ENCODE measurements at places on chromosomes 2 and 18. TPM values are rescaled to one million over a fixed set of nuclear protein-coding genes. Genes with fewer than 3 reads are reported as not detected.

The GPR45 gene
- not detected for total RNA-seq

The TGFA gene
- total RNA-seq, result 0.24 TPM

The XRCC5 gene
- 265 TPM for total RNA-seq

The CRYGD gene
- not detected for total RNA-seq

The INHBB gene
- total RNA-seq, result 1.2 TPM

The TDRD15 gene
- not detected for total RNA-seq

The RAB17 gene
- not detected for total RNA-seq

The LRRFIP1 gene
- total RNA-seq, result 101 TPM

The CTDSP1 gene
- 74.9 TPM for total RNA-seq

The HTR2B gene
- 0.09 TPM for total RNA-seq

The KCNK3 gene
- not detected for total RNA-seq

The C18orf54 gene
- total RNA-seq, result 5.4 TPM

The SCN3A gene
- total RNA-seq, result 1.8 TPM

The HOXD3 gene
- not detected for total RNA-seq

The PSMD14 gene
- 75.1 TPM for total RNA-seq

The ANKRD30BL gene
- total RNA-seq, result not detected

DNA sequence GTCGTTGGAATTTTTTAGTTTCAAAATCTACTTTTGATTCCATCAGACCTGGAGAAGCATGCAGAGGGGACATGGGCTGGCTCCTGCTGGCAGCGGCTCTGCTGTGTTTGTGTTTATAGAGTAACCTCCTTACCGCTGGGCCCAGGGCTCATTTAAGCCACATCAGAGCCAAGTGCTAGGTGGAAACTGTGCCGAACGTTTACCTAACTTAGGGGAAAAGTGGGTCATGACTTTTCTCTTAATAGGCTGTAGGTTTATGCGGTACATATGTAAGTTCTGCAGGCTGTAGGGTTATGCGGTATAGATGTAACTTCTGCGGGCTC, 17.7 kb downstream of the CNDP2 start:
- DNase-seq, result no peak

- no peak for DNase-seq
These were observed 68.8 kb downstream of the LBH start for GRCh38 chr2:30300122-30300455.

DNA sequence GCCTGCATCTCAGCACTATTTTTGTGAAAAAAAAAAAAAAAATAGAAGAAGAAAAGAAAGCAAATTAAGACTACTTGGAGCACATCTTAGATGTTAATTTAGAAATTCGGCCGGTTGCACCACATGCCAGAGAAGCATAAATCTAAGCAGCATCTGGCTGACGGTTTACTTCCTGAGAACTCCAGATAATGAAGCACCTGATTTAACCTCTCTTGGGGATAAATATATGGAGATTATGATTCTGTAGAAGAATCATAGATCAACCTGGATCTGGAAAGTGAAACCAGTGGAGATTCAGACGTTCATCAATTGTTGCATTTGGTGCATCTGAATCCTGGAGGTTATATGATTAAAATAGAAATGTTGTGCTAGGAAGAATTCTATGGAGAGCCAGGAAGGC, 102.1 kb upstream of the SH3BP4 start:
- no peak for DNase-seq

DNA sequence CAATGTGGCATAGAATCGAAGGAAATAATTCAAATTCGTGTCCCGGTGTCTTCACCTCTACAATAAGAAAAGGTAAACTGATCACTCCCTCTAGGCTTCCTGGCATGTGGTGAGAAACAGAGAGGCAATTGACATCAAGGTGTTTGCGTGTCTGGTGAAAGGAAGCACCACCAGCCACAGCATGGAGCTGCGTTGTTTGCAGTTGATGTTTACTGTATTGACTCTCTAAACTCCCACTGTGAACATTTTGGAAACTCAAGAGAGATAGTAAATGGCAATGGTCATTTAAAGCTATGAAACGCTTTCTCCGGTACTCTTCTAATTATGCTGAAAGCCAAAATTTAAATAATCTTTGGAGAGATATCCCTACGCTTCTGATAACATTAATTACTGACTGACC, 82.6 kb downstream of the SETBP1 start:
- no peak for DNase-seq

DNA sequence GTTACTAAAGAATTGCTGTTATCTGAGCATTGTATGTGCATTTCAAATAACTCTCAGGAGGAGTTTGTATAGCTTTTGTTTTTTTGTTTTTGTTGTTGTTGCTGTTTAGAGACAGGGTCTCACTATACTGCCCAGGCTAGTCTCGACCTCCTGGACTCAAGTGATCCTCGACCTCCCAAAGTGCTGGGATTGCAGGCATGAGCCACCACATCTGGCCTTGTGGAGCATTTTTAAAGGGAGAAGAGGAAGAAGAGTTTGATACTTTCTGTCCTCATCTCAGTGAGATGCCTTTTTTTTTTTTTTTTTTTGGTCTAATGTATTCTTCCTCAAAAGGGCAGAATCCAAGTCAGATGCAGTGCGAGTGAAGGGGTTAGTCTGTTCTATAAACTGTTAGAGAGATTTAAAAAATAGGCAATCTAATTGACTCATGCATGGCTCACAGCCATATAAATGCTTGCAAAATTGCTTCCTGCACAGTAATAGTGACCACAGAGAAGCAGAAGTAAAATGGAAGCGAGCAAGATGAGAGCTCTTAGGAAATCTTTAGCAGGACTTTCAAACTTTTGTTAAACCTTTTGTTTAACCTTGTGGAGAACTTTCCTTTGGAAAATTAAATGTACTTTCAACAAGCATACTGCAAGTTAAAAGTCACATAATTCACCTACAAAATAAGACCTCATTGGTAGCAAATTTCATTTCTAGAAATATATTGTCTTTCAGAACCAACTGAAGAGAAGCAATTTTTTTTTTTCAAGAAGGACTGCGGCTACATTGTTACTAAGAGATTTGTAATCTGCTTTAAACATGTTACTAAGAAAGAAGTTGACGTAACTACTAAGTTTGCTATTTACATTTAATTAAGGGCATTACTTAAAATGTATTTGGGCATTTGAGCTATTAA, 52.3 kb upstream of the ROCK1 start:
- peak; percentile 94 for DNase-seq

DNA sequence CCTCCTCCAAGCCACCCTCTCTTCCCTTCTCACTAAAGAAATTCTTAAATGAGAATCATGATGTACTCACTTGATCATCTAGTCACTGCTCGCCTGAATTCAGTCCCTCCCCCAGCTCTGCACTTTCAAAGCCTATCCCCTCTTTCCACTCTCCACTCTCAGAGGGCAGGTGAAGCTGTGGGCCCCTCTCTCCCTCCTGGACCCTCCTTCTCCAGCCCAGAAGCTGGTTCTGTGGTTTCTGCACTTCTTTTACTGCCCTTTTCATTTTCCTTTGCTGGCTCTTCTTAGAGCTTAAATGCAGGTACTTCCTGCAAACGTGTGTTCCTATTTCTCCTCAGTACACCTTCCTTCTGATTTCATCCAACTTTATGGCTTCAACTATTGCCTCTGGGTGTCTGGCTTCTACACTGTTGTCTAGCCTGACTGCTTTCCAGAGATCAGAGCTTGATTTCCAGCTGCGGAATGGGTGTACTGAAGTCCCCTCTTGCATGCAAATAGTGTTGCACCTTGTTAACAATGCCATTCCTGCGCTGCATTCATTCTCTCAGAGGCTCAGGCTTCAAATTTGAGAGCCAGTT, 15.3 kb upstream of the TXNDC2 start:
- no peak for DNase-seq

DNA sequence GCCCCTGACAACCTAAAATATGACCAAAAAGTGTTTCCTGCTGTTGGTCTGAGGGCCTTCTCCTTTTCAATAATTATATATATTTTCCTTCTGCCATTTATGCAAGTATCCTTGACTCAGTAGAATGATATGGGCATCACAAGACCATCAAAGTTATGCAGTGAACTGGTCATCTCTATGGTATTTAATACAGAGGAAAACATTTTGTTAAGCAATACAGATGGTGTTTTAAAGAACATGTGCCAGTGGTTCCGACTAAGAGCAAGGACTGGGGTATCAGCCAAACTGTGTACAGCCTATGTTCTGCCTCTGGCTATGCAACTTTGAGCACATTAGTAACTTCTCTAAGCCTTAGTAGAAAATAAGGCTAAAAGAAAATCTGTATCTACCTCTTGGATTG, 179.0 kb downstream of the TRABD2A start:
- DNase-seq, result peak; percentile 96

DNA sequence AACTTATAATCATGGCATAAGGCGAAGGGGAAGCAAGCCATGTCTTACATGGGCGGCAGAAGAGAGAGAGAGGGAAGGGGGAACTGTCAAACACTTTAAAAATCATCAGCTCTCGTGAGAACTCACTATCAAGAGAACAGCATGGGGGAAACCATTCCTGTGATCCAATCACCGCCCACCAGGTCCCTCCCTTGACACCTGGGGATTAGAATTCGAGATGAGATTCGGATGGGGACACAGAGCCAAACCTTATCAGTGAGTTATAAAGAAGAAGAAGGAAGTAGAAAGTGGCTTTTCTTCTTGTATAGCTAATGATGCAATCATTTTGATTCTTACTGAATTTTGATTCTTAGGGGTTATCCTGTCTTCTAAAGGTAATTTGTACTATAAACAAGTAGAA, 51.4 kb downstream of the SMCHD1 start:
- no peak for DNase-seq

GRCh38 chr2:47007223-47007825, 91.7 kb upstream of the MCFD2 start:
- no peak for DNase-seq

GRCh38 chr2:53969285-53969967, 1.4 kb downstream of the PSME4 start:
- DNase-seq, result peak; percentile 65

DNA sequence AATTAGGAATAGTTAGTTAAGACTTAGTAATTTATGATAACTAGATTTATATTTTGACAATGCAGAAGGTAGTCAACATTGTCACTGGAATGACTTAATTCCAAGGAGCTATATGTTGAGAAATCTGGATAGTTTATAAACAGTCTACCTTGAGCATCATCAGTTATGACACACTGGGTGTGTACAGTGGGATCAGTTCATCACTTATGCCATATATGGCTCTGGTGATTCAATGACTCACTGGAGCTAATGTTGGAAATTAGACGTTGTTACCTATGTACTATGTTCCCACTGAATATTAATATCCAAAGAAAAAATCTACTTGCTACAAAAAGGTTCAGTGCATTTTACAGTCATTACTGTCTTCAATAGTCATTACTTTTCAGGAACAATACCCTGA, 34.0 kb upstream of the ITPRID2 start:
- peak; percentile 3 for DNase-seq

DNA sequence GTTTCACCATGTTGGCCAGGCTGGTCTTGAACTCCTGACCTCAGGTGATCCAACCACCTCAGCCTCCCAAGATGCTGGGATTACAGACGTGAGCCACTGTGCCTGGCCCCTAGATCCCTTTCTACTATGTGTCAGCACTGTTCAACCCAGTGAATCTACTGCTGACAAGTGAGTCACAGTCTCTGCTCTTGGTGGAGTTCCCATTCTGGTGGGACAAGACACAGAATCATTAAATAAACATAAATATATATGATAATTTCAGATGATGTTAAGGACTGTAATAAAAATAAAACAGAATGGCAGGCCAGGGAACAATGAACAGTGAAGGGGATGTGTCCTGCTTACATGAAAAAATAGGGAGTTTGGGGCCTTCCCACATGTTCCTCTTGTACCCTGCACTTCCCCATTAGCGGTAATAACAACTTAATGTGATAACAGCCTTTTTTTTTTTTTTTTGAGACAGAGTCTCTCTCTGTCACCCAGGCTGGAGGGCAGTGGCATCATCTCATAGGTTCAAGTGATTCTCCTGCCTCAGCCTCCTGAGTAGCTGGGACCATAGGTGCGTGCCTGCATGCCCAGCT, 112.2 kb downstream of the CPO start:
- no peak for DNase-seq

GRCh38 chr2:217784996-217785543, 217.7 kb downstream of the TNS1 start:
- DNase-seq, result no peak

- no peak for DNase-seq
These were observed 211.3 kb downstream of the LOXHD1 start for GRCh38 chr18:46445522-46446313.

GRCh38 chr2:65294701-65295100, 67.1 kb downstream of the ACTR2 start:
- DNase-seq, result no peak

GRCh38 chr2:64478502-64479230, 24.7 kb downstream of the LGALSL start:
- no peak for DNase-seq

DNA sequence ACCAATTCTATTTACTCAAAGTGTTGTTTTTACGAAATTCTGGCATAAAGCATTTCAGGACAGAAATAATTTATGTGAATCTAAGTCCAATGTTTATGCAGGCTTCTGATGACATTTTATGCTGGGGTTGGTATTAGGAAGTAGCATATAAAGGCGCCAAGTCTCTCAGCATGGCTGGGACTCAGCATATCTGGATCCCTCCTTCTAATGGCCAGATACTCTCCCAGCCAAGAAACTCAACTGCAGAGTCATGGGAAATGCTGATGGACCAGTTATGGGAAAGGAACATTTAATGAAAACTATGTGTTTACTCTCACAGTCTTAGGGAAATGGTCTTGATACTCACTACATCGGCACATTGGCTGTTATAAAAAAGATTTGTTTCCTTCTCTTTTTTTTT, 392.2 kb downstream of the ARHGAP15 start:
- no peak for DNase-seq

GRCh38 chr2:99420031-99420430, 69.8 kb downstream of the REV1 start:
- no peak for DNase-seq

- DNase-seq, result no peak
These were observed 14.8 kb downstream of the PLEKHM3 start for GRCh38 chr2:208010506-208010905.

- no peak for DNase-seq
These were observed 75.7 kb upstream of the RAB6C start for GRCh38 chr2:129903586-129904425.

GRCh38 chr2:42895791-42896135, 103.4 kb upstream of the HAAO start:
- no peak for DNase-seq

Measured in HFFc6 (cell line).